ENCODE measurements at places on chromosomes 5 and 9.

- DNase-seq = no peak
Measured at GRCh38 chr5:123107343-123108244, 18.6 kb downstream of the PRDM6 start.

DNA sequence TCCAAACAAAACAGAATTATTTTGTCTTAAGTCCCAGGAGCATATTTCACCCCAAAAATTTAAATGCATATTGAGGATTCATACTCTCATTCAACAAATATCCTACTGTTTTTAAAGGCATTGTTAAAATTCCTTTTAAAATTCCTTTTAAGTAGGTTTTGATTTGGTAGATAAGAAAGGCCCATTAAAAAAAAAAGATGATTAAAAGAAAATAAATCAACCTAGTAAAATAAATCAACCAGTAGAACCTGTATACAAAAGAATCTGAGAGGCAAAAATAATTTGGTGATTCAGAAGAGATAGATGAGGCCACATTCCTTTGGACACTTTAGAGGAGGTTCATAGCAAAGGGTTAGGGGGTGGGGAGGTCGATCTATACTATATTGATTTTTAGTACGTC, 585.3 kb upstream of the TLE4 start:
- DNase-seq = no peak

GRCh38 chr5:3010953-3011763, 259.7 kb upstream of the IRX2 start:
- DNase-seq = no peak

- DNase-seq = no peak
Measured at GRCh38 chr5:151318850-151319732, 15.5 kb upstream of the SLC36A3 start.

GRCh38 chr9:133874060-133874657, 118.0 kb downstream of the VAV2 start:
- DNase-seq = no peak

GRCh38 chr9:38053697-38054461, 15.1 kb downstream of the SHB start:
- DNase-seq = no peak

DNA sequence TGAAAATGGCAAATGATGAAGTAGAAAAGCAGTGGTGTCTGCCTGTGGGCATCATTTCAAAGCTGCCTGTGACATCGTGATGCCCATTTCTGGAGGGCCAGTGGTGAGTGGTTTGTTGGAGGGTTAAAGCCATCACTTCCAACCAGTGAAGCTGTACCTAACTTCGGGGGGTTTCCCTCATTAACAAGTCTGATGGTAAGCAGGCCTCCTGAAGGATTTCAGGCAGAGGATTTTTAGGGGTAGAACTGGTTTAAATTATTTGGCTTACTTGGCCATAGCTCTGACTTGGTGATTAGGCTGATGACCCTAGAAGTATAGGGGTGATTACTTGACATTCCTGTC, 10.7 kb downstream of the TNFAIP8 start:
- no peak for DNase-seq

DNA sequence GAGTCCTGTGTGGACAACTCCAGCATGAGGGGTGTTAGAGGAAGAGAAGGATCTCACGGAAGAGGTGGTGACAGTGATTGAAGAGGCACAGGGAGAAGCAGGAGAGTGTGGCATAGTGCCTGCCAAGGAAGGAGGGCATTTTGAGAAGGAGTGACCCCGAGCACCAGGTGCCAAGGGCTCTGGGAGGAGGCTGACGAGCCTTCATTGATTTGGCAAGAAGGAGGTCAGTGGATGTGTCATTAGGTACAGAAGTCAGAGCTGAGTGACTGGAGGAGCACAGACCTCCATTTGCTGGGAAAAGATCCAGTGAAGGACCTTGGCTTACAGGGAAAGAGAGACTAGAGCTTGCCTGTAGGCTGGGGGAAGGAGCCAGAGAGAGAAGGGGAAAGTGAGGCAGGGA, 70.3 kb upstream of the ANGPTL2 start:
- no peak for DNase-seq

GRCh38 chr5:88503041-88503345, 234.3 kb upstream of the TMEM161B start:
- DNase-seq = no peak

DNA sequence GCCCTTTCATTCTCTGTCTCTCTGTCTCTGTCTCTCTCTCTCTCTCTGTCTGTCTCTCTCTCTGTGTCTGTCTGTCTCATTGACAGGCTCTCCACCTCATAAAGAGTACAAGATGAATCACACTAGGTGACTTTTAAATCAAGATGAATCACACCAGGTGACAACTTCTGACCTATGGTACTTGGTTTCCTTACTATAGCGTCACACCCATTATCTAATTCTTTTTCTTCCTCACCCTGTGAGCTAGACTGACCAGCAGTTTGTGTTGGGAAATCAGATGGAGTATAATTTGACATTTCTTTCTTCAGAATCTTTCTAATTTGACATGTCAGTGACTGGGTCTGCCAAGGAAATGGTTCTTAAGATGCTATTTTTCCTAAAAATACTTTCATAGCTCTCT, 232.9 kb downstream of the ARRDC3 start:
- DNase-seq = no peak

- DNase-seq = no peak
Measured at GRCh38 chr5:54872810-54873209, 112.6 kb downstream of the ESM1 start.

DNA sequence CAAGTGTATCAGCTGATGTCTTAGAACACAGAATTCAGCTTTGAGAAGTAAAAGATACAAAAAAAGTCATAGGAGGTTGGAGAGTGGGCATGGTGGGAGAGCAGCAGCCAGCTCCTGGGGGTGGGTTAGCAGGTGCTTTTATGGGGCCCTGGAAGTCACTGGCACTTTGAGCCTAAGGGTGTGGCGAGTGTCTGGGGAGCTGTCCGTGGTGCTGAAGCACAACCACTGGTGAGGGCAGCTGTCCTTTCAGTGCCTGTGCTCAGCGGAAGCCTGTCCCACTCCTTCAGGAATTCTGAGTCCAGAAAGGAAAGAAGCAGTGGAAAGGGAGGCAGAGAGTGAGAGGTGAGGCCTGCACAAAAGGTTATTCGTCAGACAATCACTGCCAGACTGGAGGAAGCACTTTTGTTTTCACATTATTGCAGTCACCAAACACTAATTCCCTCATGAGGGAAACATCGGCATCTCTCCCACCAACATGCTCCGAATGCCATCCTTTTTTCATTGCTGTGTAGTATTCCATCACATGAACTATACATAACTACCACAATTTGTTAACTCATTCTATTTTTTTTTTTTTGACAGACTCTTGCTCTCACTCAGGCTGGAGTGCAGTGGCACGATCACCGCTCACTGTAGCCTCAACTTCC, 59.4 kb upstream of the RAPGEF1 start:
- no peak for DNase-seq

Data from posterior cingulate gyrus (tissue), 11 donors.